ENCODE measurements at places on chromosomes 2 and 18.

- no peak for DNase-seq
Observed at GRCh38 chr2:227183657-227184367, 19.4 kb downstream of the COL4A3 start.

- DNase-seq: no peak
Observed at GRCh38 chr18:64589000-64589399, 440.1 kb upstream of the LINC00305 start.

DNA sequence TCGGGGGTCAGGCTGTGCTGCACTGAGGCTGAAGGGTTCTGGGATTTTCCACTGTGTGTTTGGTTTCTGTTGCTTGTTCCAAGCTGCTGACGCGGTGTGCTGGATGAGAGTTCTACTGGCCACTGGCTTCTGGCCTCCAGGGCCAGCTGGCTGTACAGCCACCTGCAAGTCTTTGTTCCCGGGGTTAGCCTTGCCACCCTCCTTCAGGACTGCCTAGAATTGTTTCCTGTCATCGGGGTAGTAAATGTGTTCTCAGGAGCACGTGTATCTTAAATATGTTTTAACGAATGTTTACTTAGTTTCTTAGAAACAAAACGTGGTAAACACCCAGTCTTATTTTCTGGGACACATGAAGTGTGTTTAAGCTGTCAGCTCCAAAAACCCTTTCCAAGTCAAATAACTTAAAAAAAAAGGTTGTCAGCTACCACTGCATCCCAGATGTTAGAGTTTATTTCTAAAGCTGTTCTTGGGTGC lies 231.2 kb downstream of the AGAP1 start:
- DNase-seq: no peak

DNA sequence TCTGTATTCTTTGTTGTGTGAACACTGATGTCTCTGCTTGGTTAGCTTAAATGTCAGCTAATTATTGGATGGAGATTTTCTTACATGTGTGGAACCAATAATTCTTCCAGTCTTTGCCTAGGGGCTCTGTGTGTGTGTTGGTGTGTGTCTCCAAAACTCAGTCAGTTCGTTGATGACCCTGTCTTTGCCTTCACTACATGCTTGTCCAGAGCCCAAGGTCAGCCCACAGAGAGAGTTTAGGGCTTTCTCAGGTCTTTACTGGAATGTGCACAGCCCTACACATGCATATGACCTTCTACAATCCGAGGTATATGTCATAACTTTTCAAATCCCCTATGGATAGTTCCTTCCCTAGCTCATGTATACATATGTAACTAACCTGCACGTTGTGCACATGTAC lies 74.1 kb upstream of the LDAH start:
- no peak for DNase-seq

DNA sequence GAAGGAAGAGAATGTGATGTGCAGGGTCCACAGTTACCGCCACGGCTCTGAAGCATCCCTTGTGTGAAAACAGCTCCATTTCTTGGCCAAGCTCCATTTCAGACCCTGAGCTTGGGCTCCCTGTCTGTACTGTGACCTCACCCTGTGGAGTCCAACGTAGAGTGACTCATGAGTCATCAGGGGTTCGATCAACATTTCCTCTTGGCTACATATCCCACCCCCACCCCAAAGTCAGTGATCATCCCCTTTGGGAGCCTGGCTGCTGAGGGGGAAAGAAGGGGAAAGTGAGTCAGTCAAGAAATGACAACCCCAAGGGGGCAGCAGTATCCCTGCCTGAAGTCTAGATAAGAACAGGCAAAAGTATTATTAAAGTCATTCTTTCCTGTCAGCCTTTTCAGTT lies 62.2 kb downstream of the PAPOLG start:
- no peak for DNase-seq

- DNase-seq: no peak
Observed at GRCh38 chr18:23220355-23220754, 85.1 kb downstream of the CABLES1 start.

- DNase-seq: no peak
Observed at GRCh38 chr2:212223696-212224095, 314.9 kb downstream of the ERBB4 start.

DNA sequence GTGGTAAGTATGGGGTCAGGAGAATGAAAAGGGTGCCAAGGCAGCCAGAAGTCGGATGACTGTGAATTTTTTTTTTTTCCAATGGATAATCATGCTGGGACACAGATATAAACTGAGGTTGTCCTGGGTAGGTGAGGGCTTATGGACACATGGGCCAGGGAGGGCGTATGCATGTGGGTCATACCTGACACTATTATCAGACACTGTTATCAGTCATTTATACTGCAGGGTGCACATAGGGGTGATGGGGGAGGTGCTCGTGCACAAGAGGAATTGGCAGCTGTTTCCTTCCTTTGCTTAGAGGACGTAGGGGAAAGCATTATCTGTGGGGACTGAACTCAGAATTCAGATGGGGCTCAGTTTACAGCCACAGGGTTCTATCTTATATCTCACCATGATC lies 10.1 kb downstream of the CTIF start:
- DNase-seq: no peak

DNA sequence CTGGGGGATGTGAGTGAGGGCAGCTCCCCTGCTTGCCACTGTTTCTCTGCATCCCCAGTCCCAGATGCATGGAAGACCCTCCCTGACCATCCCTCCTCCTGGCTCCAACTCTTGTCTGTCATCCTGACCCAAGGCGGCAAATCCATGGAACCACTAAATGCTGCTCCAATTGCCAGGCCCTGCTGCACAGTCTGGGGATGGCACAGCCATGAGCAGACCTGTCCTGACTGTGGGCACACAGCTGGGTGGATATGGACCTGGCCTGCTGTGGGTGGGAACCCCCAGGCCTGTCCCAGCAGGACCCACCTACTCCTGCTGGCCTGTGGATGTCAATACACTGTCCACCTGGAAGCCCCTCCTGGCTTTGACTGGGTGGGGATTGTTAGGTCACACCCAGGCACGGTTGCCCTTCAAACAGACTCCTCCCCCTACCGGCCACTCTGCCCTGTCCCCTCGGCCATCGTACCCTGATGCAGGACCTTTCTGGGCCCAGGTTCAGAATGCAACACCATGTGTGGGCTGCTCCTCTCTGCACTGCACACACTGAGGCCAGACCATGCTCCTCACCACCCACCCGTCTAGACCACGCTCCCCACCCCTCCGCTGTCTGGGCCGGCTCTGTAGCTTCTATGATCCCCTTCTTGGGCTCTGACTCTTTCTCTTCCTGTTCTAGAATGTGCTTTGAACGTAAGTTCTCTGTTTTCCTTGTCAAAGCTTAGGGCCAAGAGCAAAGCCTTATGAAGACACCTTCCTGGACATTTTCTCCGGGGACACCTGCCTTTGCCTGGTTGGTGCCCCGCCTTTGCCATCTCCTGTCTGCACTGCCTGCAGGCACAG lies 57.9 kb downstream of the INPP5D start:
- no peak for DNase-seq

- DNase-seq: no peak
Observed at GRCh38 chr2:231541645-231542044, 11.4 kb upstream of the NMUR1 start.

DNA sequence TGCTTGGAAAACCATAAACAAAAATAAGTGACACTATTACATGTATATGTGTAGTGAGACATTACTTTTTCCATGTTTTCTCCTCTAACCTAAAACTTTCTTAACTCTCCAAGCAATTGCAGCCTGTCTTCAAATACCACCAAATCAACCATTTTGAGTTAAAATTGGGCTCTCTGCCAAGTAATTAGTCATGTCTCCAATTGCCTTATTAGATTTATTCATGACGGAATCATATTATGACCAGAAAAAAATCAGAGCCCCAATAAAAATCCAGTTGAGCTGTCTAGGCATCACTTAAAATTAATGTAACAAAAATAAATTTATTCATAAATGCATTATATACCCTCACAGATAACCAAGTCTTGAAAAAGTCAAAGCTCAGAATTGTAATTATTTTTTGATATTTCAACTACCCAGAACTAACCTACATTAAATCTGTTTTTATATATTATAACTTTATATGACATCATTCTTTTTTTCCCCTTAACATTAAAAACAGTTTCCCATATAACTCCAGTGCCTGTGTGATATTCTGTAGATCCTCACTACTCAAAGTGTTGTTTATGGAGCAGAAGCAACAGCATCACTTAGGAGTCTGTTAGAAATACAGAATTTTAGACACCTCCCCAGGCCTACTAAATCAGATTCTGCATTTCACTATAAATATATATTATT lies 157.0 kb downstream of the ERBB4 start:
- DNase-seq: no peak

- no peak for DNase-seq
Observed at GRCh38 chr2:69789772-69790600, 39.5 kb upstream of the GMCL1 start.

DNA sequence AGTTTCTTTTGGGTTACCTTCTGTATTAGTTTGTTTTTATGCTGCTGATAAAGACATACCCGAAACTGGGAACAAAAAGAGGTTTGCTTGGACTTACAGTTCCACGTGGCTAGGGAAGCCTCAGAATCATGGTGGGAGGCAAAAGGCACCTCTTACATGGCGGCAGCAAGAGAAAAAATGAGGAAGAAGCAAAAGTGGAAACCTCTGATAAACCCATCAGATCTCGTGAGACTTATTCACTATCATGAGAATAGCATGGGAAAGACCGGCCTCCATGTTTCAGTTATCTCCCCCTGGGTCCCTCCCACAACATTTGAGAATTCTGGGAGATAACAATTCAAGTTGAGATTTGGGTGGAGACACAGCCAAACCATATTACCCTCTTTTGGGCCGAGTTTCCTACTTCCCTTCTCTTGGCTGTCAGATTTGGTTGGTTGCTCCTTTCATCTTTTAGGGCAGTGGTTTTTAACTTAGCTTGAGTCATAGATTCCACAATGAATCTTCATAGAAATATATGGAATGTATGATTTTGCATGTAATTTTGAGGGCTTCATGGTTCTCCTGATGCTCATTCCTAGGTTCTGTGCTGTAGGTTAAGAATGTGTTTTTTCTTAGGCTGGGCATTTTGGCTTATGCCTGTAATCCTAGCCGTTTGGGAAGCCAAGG lies 44.2 kb downstream of the CEP192 start:
- no peak for DNase-seq

GRCh38 chr2:217269701-217270484 lies 410.0 kb upstream of the TNP1 start:
- DNase-seq: no peak

DNA sequence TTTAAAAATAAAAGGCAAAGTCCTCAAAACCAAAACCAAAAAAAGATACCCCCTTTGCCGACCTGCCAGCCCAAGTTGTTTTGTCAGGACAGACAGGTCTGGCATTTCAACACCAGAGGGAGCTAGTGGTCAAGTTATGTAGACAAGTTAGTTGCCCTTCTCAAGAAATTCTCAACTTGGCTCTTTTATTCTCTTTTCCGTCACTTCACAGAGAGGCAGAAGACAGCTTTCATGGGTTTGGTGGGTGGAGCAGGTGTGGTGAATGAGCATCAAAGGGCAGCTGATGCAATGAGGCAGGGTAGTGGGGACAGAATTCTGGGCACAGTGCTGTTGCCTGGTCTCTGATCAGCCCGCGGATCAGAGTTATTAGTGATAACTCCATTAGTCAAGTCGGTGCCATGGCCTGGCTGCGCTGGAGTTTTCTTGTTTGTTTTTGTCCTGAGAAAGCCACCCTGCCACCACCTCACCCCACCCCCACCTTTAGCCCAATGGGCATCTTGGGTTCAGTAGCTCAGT lies 303.7 kb upstream of the EPAS1 start:
- DNase-seq: peak; percentile 4

DNA sequence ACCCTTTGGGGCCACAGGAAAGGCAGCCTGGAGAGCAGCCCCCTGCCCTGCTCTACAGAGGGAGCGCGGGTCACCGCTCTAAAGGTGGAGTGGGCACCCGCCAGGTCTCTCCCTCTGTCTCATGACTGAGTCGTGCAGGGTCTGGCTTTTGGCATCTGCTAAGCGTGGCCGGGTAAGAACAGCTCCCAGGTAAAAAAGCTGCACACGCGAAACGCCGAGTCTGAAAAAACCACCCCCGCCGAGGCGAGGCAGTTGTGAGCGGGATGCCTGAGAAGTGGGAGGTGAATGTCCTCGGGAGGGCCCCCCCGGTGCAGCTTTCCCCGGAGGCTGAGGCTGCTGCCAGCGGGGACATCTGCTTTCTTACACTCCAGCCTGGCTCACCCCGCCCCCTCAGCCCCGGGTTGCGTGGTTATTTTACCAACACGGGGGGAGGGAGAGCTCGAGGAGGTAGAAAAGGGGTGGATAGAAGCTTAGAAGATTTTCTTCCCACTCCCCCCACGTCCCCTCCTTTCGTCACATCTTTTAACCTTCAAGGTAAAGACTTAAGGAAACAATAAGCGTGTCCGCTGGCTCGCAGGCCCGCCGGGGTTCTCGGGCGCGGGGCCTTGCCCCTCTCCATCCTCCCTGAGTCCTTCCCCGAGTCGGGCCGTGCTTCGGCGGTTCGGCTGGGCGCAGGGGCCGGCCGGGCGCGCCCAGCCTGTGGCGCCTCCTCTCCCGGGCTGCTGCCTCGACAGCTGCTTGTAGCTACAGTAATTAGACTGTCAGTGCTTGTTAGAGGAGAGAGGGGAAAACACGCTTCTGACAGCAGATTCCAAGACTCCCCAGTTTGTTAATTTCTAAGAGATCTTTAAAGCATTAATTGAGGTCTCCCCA lies 70.6 kb upstream of the PSMD14 start:
- DNase-seq: no peak

DNA sequence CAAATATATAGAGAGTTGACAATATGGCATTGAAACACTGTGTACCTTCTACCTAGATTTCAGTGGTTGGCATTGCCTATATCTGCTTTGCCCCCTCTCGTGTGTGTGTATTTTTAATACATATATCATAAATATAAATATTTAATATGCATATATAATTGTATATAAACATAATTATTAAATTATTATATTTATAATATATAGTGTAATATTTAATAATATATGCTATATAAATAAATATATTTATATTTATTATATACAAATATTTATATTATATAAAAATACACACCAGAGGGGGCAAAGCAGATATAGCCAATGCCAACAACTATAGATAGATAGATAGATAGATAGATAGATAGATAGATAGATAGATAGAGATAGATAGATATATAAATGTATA lies 124.1 kb downstream of the KIAA1328 start:
- DNase-seq: no peak

GRCh38 chr2:236449167-236449761 lies 120.4 kb upstream of the ACKR3 start:
- DNase-seq: no peak

GRCh38 chr2:54724560-54725342 lies 1.3 kb downstream of the EML6 start:
- DNase-seq: peak; percentile 5

DNA sequence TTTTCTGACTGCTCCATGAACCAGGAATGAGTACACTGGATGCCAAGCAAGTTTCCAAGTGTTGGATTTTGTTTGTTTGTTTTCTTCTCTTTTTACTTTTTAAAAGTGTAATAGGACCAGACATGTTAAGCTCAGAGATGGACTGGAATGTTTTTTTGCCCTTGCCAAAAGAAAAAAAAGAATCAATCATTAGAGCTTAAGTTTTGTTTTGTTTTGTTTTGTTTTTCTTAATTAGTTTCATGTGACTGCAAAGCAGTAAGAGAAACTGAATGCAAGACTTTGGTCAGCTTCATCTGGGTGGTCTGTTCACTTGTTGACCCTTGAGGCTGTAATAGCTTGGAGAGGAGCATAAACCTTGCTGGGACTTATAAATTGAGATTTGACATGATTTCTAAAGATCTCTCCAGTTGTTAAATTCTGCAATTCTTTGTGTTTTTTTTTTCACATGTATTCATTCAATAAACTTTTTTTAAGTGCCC lies 42.4 kb upstream of the SLC1A4 start:
- DNase-seq: no peak

GRCh38 chr2:164725542-164725941 lies 104.3 kb upstream of the GRB14 start:
- no peak for DNase-seq

GRCh38 chr2:216659276-216659675 lies 26.1 kb downstream of the IGFBP2 start:
- DNase-seq: no peak
